ENCODE measurements at places on chromosomes 16 and 17. TPM values are rescaled to one million over a fixed set of nuclear protein-coding genes. Genes with fewer than 3 reads are reported as not detected.

Gene OR4D1
- not detected for total RNA-seq

Gene CBFA2T3
- total RNA-seq = not detected

Gene KRT31
- not detected for total RNA-seq

Gene NHLRC4
- total RNA-seq = not detected

Gene TLE7
- not detected for total RNA-seq

Gene NPIPB9
- 1.4 TPM for total RNA-seq

Gene BAHCC1
- total RNA-seq = 5.7 TPM

GRCh38 chr17:72439893-72440502, 319.2 kb downstream of the SOX9 start:
- no peak for DNase-seq

- DNase-seq = no peak
Observed at GRCh38 chr17:40694584-40694983, 9.0 kb downstream of the KRT24 start.

- DNase-seq = no peak
Observed at GRCh38 chr17:19448341-19449268, 37.6 kb downstream of the RNF112 start.

DNA sequence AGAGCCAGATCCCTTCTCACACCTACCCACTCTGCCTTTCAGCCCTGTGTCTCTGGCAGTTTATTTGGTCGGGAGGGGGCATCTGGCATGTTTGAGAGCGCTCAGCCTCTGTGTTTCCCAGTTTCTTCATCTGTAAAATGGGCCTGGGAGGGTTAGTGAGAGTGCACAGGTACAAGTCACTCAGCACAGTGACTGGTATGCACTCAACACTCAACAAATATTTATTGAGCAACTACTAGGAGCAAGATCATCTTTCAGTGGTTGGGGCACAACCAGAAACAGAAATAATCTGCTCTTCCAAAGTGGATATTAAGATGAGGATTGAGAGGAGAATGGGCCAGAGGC, 13.7 kb upstream of the SRCIN1 start:
- DNase-seq = no peak

GRCh38 chr17:65925606-65926307, 266.2 kb downstream of the CEP112 start:
- DNase-seq = no peak

- no peak for DNase-seq
Observed at GRCh38 chr17:50057521-50057991, 1.6 kb downstream of the ITGA3 start.

DNA sequence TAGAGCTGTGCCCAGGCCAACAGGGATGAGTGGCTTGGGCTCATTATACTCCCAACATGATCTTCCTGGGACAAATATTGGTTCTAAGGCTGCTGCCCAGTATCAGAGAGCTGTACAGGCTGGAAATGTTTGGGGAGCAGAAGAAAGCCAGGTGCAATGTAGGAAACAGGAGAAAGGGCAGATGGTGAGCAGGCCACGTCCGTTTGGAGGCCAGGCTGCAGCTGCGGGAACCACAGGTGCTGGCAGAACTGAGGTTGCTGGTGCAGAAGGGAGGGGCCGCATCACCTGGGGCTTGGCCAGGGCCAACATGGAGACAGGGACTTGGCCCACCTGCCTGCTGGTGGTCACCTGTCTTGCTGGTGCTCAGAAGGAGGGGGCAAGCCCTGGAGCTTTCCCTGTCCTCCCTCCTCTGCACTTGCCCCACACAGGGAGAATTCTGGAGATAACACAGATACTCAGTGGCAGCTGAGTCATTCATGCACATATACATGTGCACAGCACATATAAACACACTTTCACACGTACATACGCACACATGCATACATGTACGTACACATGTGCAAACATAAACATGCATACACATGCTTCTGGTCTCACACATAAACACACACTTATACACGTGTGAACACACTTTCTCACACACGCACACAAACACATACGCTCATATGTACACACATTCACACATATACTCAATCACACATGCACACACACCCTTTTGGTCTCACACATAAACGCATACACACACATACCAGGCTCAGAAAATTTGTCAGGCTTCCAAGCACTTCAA, 67.7 kb downstream of the WSCD1 start:
- DNase-seq = no peak

DNA sequence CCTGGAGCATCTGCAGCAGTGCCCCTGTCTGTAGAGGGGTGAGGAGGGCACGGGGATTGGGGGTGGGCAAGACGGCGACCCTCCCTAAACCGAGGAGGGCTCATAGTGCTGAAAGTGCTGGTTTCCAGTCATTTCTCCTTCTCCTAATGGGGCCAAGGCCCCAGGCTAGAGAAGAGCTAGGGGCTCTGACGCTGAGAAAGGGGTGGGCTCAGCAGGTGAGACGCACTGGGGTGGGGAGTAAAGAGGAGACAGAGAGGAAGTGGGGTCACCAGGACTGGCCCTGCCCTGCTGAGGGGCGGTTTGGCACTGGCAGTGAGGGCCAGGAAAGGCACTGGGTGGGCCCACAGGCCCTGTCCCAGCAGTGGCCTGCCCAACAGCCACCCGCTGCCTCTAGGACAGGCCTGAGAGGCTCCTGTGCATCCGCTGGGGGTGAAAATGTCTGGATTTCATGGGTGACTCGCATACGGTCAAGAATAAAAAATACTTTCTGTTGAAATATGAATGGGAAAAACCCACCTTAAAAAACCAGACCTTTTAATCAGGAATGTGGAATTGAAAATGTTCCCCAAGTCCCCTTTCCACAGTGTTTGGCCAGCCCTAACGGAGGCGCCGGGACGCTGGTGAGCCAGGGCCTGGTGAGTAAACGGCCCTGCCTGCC, 122.4 kb upstream of the SMURF2 start:
- DNase-seq = peak; percentile 38

DNA sequence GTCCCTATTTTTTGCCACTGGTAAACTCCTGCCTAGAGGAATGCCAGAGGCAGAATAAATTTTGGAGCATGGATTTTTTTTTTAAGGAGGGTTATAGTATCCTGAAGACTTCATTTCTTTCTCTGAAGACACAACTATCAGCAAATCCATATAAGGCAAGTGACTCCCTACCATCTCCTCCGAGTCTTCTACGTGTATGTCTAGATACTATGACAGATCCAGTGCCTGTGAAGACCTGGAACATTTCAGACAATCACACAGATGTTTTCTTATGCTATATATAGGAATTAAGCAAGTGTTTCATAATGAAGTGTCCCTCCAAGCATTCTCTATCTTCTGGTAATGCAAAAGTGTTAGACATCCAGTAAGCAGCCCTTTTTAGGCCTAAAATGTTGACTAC, 255.5 kb upstream of the TBX2 start:
- no peak for DNase-seq

DNA sequence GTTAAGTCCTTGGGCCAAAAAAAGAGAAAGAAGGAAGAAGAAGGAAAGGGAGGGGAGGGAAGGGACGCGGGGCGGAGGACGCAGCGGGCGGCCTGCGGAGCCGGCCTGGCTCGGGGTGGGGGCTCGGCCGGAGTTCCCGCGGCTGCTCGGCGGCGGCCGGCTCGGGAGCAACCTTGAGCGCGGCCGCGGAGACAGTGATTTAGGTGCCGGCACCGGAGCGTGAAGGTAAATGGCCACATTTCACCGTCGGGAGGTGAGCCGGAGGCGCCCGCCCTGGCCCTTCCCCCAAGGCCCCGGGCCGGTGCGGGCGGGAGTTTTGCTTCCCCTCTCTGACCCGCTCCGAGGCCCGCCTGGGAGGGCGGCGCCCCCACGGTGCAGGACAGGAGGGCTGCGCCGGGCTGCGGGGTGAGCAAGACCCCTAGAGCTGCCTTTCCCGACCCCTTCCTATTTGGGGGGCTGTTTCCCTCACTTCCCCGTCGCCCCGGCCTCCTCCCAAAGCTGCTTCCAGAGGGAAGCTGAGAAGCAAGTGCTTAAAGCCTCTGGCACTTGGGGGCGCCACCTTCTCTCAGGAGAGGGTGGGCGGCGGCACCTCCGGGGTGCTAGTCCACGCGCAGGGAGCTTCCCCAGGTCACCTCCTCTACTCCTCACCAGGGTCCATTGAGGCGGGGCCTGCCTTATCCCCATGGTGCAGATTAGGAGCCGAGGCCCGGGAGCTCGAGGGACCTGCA, 56.5 kb downstream of the MRM1 start:
- no peak for DNase-seq

DNA sequence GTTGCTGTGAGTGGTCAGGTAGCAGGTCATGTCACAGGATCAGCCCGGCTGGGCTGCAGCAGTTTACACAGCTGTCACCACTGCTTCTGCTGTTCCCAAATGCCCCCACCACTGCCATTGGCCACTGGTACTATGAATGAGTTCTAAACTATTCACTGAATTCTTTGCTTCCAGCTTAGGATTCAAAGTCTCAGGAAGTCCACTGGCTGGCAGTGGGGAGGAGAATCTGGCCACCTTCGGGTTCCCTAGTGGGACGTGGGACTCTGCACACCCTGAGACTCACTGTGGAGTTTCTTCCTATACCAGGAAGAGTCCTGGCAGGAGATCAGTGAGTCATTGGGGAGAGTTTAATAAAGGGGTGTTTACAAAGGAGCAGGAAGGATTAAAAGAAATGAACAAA, 6.9 kb downstream of the MT1X start:
- DNase-seq = no peak

DNA sequence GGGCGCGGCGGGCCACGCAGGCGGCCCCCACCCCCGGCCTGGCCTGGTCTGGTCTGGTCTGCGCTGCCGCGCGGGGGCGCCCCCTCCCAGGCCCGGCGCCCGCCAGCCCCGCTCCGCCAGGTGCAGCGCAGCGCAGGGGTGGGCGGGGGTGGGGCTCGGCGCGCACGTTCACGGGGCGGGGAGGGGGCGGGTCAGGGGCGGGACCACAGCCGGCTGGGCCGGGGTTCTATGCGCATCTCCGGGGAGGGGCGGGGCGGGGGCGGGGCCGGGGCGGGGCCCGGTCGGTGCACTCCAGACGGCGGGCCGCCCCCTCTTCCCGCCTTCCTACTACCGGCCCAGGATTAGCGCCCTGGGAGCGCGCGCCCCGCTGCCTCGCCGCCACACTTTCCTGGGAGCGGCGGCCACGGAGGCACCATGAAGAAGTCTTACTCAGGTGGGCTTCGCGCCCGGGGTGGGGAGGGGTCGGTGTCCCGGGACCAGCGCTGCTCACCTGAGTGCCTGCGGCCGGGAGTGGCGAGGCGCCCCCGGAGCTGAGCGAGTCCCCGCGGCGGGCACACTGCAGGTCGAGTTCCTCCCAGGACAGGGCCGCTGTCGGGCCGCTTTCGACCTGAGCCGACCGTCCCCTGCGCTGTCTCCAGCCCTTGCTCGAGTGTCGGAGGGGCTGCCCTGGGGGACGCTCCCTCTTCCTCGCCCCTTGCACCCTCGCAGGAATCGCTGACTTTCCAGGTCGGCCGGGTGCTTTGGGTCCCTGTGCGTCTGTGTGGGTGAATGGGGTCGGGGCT, 140.5 kb downstream of the SEC14L1 start:
- DNase-seq = no peak

GRCh38 chr16:28180655-28181460, 30.9 kb downstream of the XPO6 start:
- DNase-seq = no peak

GRCh38 chr16:74216319-74216718, 80.3 kb upstream of the PSMD7 start:
- no peak for DNase-seq

DNA sequence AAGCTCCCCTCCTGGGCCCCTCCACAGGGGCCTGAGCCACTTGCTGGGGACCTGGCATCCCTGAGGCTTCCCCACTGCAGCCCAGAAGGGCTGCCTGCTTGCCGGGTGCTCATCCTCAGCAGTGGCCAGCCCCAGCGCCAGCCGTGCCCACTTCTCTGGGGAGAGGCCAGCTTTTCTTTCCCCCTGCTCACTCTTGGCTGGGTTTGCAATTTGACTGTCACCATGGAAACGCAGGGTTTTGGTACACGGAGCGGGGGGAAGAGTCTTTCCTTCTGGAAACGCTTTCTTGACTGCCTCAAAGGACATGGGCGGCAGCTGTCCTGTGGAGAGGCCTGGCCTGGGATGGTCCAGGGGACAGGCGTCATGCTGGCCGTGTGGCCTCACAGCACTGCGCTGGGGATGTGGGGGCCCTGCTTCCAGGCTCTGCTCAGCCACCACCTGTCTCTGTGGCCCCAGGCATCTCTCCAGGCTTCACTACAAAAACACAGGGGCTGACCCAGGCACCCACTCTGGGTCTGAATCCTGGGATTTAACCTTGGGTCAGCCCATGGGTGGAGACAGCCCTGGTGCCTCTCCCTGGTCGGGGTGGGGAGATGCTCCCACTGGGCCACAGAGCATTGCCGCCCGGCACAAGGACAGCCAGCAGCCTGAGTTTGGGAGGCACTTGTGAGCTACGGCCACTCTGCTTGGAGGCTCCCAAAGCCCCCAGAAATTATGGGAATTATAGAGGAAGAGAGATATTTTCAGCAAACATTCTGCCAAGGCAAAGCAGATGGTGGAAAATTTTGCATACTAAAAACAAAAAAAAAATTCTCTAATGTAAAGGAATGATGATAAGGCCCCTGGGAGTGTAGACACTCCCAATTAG, 45.9 kb upstream of the DOC2B start:
- DNase-seq = no peak

- no peak for DNase-seq
Observed at GRCh38 chr17:65754081-65754480, 192.6 kb upstream of the AXIN2 start.

DNA sequence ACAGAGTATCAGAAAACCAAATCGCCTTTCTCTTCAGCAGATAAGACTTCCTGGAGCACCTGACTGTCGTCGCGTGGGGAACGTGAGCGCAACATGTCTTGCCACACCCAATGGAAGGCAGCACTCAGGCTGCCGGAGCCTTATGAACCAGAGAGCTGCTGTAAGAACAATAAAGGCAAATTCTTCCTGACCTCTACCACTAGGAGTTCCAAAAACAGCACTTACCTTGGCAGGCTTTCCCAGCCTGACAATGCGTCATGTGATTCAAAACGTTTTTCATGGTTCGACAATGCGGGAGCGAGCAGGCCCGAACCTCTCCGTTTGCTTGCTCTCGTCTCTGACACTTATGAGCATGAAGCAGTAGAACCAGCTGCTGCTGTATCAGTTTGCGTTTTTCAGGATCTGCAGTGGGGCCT, 75.8 kb upstream of the TRAP1 start:
- DNase-seq = no peak

DNA sequence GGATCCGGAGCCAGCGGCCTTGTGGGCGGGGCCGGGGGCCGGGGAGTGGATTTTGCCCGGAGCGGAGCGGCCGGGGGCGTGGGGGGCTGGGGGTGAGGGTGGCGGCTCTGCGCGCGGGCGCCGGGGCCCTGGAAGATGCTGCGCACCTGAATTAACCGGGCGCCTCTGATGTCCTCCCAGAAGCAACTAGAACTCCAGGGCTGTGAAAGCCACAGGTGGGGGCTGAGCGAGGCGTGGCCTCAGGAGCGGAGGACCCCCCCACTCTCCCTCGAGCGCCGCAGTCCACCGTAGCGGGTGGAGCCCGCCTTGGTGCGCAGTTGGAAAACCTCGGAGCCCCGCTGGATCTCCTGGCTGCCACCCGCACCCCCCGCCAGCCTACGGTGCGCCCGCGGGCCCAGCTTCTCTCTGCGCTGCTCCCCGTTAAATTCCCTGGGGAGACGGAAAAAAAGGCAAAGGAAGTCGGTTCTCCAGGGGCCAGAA, 549 bp downstream of the SLC26A11 start:
- DNase-seq = no peak
